ENCODE measurements at places on chromosomes 6 and 20. TPM values are rescaled to one million over a fixed set of nuclear protein-coding genes. Genes with fewer than 3 reads are reported as not detected.

DNA sequence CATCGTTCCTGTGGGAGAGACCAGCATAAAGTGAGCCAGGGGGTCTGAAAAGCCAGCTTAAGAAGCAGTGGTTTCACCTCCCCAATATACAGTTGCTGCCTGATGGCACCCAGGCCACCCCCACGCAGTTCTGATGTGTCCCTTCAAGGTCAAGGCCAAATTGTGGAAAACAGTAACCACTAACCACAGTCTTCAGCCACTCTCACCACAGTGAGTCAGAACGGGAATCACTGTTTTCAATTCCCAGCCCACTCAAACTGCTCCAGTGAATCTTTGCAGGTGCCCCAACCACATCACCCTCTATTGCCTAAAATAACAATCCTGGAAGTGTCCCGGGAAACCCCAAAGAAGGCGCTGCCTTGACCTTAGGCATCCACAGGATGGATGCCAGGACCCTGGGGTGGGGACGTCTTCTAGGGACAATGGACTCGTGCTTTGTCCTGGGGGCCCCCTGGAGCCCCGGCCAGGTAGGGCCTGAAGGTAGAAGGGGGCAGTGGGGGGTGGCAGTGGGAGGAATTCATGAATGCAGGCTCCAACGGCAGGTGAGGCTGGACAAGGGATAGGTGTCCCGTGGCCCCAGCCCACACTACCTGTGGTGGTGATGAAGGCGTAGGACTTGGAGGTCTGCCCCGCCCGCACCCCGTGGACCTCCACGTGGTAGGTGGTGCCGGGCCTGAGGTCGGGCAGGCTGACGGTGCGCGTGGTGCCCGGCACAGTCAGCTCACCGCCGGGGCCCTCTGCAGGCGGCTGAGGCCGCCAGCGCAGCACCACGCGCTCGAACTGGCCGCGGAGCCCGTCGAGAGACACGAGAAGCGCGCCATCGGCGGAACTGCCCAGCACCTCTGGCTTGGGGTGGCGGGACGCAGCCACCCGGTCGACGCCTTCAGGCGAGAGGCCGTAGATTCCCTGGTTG lies 22.2 kb downstream of the TNXB start:
- DNase-seq, result no peak

- DNase-seq, result no peak
Measured at GRCh38 chr6:127199470-127199869, 67.2 kb upstream of the RNF146 start.

DNA sequence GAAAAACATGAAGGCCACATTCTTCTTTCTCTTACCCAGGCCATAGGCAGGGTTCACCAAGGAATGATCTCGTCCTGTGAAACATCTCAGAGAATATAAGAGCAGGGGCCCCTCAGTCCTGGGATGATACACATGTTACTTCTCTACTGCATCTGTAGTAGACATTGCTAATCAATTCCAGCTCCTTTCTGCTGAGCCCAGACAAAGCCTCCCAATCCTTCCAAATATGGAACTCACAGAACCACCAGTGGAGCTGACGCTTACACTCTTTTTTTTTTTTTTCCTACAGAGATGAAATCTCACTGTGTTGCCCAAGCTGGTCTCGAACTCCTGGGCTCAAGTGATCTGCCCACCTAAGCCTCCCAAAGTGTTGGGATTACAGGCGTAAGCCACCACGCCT lies 9.1 kb downstream of the SNTA1 start:
- DNase-seq, result no peak

The IP6K3 gene
- polyA plus RNA-seq, result 1.1 TPM

DNA sequence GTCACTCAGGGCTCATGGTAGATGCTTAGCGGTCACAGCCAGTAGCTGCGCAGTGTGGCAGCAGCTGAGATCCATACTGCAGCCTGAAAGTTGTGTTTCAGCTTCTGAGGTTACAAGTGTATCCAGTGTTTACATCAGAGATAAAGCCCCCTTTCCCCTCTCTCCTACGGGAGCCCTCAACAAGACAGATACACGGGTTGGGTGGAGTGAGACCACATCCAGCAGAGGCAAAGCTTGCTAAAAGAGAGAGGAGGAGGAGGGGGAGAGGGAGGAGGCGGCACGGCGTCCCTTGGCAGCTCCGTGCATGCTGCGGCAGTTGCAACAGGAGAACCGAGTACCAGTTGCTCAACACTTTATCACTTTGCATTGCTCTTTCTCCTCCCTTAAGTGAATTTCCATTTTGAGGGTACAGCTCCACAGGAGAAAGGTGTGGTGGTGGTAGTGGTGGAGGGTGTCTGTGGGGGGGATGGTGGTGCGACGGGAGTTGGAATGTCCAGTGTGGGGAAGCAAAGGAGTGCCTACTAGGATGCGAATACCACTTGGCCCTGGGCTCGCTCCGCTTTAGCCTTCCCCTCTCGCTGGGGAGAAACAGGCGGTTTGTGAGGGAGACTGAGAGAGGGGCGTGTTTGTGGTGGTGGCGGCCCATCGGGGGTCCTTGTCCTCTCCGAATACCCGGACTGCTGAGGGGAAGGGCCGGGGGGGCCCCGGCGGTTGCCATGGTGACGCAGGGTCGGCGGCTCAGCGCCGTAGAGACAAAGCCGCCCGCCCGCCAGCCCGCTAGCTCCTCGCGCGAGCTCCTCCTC lies 405 bp upstream of the RNF182 start:
- no peak for DNase-seq

The SNX3 gene
- polyA plus RNA-seq, result 238 TPM

The C6orf132 gene
- polyA plus RNA-seq, result 4.1 TPM
